ENCODE measurements at places on chromosomes 13 and 19.

GRCh38 chr19:49637821-49638738, 1.9 kb downstream of the RRAS start:
- no peak for DNase-seq

DNA sequence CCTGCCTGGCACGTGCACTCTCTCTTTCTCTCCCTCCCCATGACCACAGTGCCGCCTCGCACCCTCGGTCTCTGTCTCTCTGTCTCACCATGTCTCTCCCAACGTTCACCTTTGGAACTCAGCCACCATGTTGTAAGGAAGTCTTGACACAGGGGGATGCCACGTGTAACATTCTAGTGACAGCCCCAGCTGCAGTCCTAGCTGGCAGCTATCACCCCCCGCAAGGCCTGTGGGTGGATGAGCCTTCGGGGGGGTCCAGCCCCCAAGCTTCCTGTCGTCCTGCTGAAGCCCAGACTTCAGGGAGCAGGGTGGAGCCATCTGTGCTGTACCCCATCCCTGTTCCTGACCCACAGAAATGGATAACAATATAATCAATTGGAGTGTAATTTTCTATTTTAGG, 118.5 kb downstream of the SOX1 start:
- no peak for DNase-seq

GRCh38 chr13:95822303-95822702, 145.4 kb downstream of the DNAJC3 start:
- no peak for DNase-seq

- no peak for DNase-seq
Measured at GRCh38 chr13:32453981-32454380, 26.1 kb upstream of the N4BP2L1 start.

DNA sequence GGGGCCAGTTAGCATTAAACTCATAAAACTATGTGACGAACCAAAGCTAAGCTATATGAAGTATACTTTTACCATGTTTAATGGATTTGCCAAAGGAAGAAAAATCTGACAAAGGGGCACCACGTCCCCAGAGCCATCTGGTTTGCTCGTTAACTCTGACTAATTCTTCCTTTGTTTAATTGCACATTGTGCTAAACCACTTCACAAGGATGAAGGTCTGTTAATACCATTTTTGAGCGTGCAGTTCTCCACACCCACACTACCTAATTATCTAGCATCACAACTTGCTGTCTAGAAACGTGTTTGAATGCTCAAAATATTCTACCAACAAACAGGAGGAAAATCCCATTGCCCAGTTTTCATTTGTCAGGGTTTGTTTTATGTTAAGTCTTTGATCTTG, 74.8 kb downstream of the COL4A1 start:
- DNase-seq, result no peak

- peak; percentile 52 for DNase-seq
Measured at GRCh38 chr13:48235341-48236135, 2.5 kb downstream of the ITM2B start.

GRCh38 chr13:101523154-101524131, 71.0 kb downstream of the ITGBL1 start:
- no peak for DNase-seq

GRCh38 chr13:33034882-33035520, 18.8 kb downstream of the KL start:
- no peak for DNase-seq

- no peak for DNase-seq
Measured at GRCh38 chr13:23050126-23050525, 130.7 kb upstream of the SGCG start.

- no peak for DNase-seq
Measured at GRCh38 chr13:22662771-22663170, 518.0 kb upstream of the SGCG start.

DNA sequence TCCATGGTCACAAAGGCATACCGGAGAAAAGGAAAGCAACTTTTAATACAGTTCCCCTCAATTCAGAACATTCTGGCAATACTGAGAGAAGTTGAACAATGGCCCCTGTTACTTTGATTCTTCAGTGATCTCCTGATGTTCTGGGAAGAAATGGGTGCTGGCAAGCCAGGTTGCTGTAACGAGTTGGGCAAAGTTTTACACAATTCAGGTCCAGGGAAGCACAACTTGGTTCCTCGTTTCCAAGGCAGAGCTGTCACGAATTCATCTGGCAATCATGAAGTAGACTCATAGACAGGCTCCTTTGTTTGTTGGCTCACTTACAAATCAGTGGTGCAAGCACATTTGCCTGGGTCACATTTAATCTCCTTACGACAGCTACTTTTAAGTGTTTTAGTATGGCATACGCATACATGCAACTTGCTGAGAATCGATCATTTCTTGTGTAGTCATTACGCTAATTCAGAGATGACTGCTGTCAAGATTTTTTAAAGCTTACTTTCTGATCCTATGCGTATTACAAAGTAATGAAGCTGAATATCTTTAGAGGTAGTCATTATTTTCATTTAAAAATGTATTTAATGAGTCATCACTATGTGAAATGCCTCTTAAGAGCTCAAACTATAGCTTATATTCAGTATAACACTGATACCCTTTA, 174.7 kb downstream of the GPC5 start:
- no peak for DNase-seq

DNA sequence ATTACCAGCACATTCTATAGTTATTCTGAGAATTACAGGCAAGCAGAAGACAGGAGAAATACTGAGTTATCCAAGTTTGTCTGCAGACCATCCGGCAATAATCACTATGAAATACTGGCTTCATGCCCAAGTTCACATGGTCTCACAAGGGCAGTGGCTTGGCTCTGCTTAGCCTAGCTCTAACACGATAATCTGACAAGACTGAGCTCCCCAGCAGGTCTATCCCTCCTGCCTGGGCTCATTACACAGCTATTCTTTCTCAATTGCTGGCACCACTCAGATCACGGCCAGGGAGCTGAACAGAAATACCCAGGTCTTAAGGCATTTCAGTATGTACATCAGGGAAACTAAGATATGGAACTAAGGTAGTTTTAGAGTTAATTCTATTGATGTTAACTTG, 361.6 kb upstream of the PCDH20 start:
- DNase-seq, result no peak

- DNase-seq, result no peak
Measured at GRCh38 chr19:11444059-11444458, 8.6 kb downstream of the PRKCSH start.

- DNase-seq, result no peak
Measured at GRCh38 chr13:24943136-24943535, 152.8 kb upstream of the PABPC3 start.

- DNase-seq, result peak; percentile 32
Measured at GRCh38 chr13:53782488-53782961, 753.9 kb downstream of the OLFM4 start.

DNA sequence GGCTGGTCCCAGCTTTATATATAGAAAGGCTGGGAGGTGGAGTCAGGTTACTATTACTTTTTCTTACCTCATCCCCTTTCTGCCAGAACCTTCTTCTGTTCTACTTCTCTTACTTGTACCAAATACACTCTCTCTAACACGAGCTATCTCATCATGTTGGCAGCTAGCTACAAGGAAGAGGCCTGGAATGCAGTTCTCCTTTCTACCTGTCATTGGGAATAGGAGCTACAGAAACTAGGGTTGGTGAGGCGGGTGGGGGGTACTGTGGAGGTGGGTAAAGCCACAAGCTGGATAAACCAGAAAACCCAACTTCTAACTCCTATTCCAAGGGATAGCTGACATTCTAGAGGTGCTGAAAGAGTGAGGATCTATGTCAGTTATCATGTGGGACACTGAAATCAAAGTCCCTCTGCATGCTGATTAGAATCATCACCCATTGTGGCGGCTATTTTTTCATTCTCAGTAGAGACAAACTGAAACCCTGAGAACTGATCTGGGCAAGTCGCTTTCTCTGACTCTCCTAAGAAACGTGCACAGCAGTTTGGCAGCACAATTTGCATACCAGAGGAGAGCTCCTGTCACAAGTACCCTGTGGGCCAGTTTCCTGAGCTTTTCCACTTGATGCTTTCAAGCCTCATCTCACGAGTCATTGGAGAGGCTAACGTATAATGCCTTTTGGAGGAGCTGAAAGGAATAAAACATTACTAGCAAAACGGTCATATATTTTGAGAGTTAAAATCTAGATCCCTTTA, 358.1 kb downstream of the ENOX1 start:
- DNase-seq, result no peak

GRCh38 chr19:20289186-20289585, 122.2 kb downstream of the ZNF486 start:
- no peak for DNase-seq

GRCh38 chr13:34263681-34264080, 445.7 kb downstream of the RFC3 start:
- DNase-seq, result no peak

GRCh38 chr19:3365093-3365835, 1.1 kb upstream of the NFIC start:
- DNase-seq, result no peak

DNA sequence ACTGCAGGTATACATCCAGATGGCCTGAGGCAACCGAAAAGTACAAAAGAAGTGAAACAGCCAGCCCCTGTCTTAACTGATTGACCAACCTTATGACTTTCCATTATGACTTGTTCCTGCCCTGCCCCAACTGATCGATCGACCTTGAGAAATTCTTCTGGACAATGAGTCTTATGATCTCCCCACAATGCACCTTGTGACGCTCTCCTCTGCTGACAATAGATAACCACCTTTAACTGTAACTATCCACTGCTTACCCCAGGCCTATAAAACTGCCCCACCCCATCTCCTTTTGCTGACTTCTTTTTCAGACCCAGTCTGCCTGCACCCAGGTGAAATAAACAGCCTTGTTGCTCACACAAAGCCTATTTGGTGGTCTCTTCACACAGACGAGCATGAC, 11.2 kb downstream of the ZNF83 start:
- DNase-seq, result no peak

- no peak for DNase-seq
Measured at GRCh38 chr13:64327505-64328194, 2902.5 kb downstream of the PCDH9 start.

GRCh38 chr13:91817250-91817649, 418.8 kb downstream of the GPC5 start:
- DNase-seq, result no peak

GRCh38 chr19:36837176-36837905, 846 bp downstream of the ZNF790 start:
- DNase-seq, result no peak

- DNase-seq, result no peak
Measured at GRCh38 chr19:50233308-50233910, 30.0 kb downstream of the MYH14 start.

- DNase-seq, result no peak
Measured at GRCh38 chr13:60019119-60019993, 144.4 kb downstream of the DIAPH3 start.

- peak; percentile 59 for DNase-seq
Measured at GRCh38 chr19:10339380-10339960, at the start of gene ICAM3. Gene ICAM3 (minus strand): TSS chr19:10339624. CDS start chr19:10339614, 10 bp downstream.

- no peak for DNase-seq
Measured at GRCh38 chr19:34639491-34640085, 37.4 kb downstream of the SCGB2B2 start.

GRCh38 chr13:96193728-96194310, 103.9 kb downstream of the HS6ST3 start:
- DNase-seq, result no peak

- no peak for DNase-seq
Measured at GRCh38 chr19:7397687-7398086, 49.0 kb downstream of the ARHGEF18 start.

GRCh38 chr19:18629166-18630088, 7.4 kb upstream of the KLHL26 start:
- DNase-seq, result no peak

DNA sequence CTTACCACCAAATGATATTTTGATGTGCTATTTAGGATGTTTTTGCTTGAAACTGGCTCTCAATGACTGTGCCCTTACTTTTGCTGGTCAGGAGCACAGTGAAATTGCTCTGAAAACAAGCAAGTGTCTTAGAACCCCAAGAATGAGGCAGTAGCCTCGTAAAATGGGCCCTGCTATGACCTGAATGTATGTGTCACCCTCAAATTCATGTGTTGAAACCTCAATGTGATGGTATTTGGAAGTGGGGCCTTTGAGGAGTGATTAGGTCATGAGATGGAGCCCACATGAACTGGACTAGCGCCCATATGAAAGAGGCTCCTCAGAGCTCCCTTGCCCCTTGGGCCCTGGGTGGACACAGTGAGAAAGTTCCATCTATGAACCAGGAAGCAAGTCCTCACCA, 155.2 kb downstream of the ZIC5 start:
- DNase-seq, result no peak

DNA sequence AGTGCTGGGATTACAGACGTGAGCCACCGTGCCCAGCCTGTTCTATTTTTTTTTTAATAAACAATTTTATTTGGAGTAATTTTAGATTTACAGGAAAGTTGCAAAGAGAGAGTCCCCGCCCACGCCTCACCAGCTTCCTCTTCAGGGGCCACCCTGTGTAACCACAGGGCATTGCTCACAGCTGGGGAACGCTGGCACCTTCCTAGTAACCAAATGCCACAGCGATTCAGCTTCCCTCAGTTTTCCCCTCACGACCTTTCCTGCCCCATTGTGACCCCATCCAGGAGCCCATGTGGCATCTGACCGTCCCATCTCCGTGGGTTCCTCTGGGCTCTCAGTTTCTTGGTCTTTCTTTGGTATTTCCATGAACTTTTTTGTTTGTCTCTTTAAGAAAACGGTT, 83.9 kb downstream of the GNG7 start:
- DNase-seq, result peak; percentile 81

- DNase-seq, result no peak
Measured at GRCh38 chr19:53885036-53885435, 3.0 kb downstream of the PRKCG start.

DNA sequence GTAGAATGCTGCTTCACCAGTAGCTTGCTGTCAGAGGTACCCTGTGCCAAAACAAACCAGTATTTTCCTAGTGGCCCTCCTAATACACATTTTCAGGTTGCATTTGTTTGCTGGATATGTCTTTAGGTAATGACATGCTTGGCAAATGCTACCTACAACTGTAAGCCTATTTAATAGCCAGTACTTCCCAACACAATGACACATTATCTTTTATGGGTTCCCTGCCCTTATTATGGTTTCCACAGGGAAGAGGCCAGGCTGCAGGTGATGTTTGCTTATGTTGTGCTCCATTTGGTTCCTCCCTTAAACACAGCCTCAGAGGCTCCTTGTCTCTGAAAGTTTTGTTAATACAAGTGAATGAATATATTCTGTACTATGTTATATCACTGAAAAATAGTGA, 24.7 kb downstream of the FRY start:
- no peak for DNase-seq

- DNase-seq, result no peak
Measured at GRCh38 chr19:6791237-6791636, 18.7 kb downstream of the VAV1 start.

- DNase-seq, result no peak
Measured at GRCh38 chr13:28609926-28610325, 49.0 kb upstream of the POMP start.

Data from GF-D8 (cell line).